T1000 (cell line): ENCODE measurements at places on chromosomes 7 and 10.

GRCh38 chr10:77268721-77269120 is 368.9 kb downstream of the KCNMA1 start:
- no peak for DNase-seq

DNA sequence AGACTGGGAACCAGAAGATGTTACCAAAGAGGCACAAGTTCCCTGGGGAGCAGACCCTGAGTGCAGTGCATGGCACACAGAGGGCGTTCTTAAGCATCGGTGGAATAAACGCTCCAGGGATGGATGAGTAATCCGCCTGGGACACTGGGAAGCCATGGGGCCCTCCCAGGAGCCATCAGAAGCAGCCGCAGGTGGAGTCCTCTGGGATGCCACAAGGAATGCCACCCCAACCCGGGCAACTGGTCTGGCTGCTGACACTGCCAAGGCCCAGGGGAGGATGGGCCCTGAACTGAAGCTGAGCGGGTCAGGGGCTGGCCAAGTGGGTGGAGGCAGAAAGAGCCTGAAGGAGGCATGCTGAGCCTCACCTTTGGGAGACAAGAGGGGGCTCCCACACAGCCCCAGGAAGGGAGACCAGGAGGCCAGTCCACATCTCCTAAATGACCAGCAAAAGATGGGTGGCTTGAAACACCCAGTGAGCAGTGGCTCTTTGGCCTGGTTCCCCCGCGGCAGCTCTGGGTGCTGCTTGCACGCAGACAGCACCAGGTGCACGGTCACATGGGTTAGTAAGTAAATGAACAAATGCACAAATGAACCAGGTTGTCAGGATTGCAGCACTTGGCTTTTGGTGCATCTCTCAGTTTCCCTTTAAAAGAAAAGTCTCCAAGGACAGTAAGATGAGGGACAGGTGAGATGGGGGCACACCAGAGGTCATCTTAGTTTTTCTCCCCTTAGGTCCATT is 141.3 kb upstream of the ZMIZ1 start:
- DNase-seq: peak; percentile 27

DNA sequence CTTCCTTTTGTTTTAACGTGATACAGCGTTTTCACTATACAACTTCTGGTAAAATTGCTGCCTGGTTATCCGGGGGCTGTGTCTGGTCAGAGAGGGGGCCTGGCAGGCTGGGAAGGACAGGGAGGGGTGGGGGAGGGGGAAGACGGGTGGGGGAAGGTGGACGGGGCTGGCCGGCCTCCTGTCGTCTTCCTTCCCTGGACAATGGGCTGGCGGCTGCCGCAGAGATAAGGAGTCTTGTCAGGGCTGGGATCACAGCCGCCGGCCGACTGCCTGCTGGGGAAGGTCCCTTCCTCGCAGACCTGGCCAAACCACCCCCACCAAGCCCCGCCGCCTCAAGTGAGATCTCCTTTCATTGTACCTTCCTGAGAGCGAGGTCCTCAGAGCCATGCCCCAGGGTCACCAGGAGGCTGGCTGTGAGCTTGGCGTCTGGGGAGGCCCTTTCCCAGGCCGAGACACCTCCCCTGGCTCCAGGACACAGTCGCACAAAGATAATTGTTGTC is 151.2 kb upstream of the TNRC18 start:
- DNase-seq: no peak

DNA sequence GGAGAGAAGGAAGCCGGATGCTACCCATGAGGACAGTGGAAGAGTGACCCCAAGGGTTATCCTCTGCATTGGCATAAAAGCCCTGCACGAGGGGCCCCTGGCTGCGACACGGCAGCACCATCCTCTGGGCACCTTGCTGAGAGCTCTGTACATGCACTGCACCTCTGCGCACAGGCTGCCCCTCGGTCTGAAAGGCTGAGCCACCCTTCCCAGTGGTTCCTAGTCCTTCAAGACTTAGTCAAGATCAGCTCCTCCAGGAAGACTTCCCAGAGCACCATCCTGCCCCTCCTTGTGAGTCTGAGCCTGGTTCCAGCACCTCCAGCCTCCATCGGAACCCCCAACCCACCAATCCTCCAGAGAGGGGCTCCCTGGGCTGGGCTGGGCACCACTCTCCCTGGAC is 37.9 kb upstream of the CNPY1 start:
- DNase-seq: no peak

DNA sequence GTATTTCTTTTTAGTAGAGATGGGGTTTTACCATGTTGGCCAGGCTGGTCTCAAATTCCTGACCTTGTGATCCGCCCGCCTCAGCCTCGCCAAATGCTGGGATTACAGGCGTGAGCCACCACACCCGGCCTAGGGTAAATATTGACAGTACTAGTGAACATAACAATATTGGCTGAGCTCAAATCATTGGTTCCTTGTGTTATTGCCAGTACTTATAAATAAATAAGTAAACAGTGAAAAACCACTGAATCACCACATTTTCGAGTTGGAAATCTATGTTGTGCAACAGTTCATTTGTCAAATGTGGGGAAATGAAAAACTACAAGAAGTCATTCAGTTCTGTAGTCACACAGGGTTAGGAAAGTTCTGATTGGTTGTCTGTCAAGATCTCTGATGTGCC is 15.8 kb downstream of the RPP30 start:
- no peak for DNase-seq

DNA sequence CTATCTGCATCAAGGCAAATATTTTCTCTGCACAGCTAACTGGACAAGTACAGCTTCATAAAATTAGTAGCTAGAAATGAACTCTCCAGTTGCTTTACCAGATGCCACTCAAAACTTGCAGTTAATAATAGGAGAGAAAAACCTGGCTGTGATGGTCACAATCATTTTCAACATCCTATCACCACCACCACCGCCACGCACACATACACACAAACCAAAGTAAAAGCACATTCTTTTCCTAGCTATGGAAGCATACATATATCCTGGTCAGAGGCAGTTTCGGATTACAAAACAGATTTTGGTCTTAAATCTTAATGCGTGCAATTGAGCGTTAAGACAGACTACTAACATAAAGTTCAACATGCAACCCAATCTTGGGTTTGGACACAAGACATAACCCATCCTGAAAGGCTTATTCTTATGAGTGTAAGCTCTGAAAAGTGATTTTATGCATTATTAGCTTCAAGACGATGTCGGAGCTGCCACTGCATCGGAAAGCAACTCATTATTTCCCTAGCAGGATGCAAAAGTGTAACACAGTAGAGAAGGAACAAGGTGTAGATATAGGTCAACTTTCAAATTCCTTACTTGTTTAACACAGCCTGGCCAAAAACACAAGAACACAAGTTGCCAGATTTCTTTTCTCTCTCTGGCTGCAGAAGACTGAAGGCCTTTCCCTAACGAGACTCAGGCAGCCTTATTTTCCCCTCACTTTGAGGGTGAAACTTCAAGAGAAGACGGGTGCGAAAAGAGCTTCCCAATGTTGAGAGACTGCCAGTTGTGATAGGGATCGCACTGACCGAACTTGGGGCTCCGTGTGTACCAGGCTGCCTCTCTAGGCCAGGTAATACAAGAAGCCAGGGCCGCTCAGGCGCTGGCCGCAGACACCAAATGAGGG is 1.2 kb downstream of the CACUL1 start:
- no peak for DNase-seq

GRCh38 chr7:52635021-52635420 is 400.4 kb upstream of the POM121L12 start:
- DNase-seq: no peak

DNA sequence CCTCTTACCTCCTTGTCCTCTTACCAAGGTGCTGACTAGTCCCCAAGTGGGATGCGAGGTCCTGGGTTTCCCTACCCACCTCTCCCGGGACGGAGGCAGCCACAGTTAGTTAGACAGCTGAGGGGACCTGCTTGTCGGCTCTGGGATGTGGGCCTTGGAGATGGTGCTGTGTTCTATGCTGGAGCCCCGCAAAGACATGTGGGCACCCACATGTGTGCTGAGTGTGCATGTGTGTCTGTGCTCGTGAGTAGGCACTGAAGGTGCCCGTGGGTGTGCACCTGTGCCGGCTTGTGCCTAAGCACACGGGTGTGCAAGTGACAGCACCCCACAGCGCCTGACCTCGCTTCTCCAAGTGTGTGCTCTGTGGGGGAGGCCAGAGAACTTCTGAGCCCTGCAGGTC is 62.2 kb downstream of the NEURL1 start:
- DNase-seq: no peak

GRCh38 chr10:17617031-17617911 is at the start of gene HACD1:
TSS of gene HACD1 (minus strand) at chr10:17617374. CDS start at chr10:17617339, 35 bp downstream.
- DNase-seq: peak; percentile 99

DNA sequence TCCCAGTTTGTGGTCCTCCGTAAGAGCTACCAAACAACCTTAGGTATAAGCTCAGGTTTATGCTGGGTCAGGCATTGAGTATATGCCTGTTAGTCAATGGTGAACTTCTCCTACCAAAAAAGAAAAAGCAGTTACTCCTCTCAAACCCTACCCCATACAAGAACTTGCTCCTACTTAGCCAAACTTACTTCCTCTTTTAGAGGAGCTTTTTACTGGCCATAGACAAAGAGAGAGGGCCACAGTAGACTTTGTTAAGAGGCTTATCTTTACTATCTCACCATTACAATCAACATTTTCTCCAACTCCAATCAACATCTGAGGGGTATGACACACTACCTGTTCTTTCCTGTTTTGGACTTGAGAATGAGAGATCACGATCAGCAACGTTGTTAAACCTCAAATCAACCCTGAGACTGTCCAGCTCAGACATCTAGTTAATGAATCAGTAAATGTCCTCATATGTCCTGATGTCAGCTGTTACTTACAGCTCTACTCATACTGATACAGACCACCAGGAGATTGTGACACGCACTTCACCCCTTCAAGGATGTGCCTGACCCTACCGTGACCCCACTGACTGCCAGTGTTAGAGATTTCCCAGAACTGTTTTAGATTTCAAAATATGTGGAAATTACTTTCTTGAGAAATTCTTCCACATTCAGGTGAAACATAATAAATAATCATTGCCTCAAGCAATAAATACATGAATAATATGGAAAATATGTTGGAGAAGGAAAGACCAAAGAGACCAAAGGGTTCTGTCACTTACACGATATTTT is 18.4 kb upstream of the CCDC71L start:
- DNase-seq: no peak

DNA sequence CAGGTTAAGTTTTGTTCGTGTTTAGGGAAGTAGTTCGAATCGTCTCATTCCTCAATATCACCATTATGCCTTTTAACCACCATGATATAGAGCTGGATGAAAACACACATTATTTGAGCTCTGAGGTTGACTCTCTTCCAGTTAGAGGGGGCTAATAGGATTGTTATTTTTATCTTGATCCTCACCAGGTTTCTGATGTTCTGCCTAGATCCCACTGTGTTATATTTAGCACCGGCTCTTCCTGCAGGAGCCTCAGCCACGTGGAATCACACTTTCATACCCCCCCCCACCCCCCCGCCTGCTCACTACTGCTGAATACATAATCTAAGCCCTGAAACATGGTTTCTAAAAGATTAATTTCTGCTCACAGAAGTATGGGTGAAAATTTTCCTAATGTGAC is 88.3 kb downstream of the NRCAM start:
- no peak for DNase-seq

GRCh38 chr10:110141871-110142635 is 65.4 kb upstream of the MXI1 start:
- no peak for DNase-seq

DNA sequence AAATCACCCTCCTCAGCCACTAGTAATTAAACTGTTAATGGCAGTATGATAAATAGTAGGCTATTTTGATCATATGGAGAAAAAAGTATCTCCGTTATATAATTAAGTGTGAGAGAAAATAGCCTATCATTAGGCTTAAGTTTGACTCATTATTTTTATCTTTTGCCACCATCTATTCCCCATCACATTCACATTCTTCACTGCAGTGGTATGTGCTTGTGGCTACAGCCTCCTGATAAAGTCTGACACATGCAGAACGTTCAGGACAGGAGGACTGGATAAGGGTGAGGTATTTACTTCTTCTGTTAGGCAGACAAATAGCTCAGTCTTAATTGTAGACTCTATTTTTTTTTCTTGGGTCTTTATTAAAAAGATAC is 5.8 kb downstream of the NEBL start:
- DNase-seq: no peak

DNA sequence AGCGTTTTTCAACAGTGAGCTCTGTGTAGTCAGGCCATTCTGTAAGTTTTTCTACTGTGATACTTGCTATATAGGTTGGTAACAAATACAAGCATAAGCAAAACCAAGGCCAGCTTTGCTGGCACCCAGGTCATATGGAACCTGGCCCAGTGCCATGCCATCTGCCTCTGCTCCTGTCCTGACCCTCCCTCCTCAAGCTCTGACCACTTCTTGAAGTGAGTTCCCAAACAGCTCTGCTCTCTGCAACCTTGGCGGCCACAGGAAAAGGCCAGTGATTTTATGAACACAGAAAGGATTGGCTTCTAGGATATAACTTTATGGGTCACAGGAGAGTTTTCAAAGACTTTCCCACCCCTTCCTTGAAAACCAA is 12.8 kb downstream of the NOD1 start:
- no peak for DNase-seq

GRCh38 chr10:119030421-119031250 is 1.1 kb downstream of the NANOS1 start:
- DNase-seq: no peak

DNA sequence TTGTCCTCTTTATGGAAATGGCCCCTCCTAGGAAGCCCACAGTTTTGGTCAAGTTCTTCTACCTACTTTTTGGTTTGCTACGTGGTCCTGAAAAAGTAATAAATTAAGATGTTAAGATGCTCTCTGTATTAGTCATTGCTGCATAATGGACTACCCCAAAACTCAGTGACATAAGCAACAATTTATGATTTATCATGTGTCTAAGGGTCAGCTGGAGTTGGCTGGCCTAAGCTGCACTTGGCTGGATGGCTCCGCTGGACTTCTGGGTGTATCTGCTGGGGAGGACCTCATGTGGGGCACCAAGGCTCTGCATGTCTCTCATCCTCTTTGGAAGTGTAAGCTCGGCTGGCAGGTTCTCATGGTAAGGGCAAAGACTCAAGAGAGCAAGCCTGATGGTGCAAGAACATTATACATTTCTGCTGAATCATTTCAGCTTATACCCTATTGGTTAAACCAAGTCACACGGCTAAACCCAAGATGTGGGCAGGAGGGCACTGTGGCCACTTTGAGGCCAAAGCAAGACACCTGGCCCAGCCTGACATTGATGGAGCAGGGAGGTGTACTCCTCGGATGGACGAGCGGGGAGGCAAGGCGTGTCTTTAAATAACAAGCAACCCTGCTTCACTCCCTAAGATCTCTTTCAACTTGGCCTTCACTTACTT is 47.7 kb downstream of the TBXAS1 start:
- DNase-seq: no peak

- DNase-seq: no peak
Observed at GRCh38 chr10:89257581-89257980, 6.0 kb upstream of the LIPA start.
